NCI-H1436 treated with DMSO at 0.1 percent for 48 hours (cell line): ENCODE measurements at places on chromosomes 12 and 14.

- DNase-seq: no peak
These were observed 32.8 kb upstream of the CMKLR1 start for GRCh38 chr12:108371801-108372344.

- DNase-seq: no peak
These were observed 73.8 kb upstream of the RIN3 start for GRCh38 chr14:92439537-92440344.

DNA sequence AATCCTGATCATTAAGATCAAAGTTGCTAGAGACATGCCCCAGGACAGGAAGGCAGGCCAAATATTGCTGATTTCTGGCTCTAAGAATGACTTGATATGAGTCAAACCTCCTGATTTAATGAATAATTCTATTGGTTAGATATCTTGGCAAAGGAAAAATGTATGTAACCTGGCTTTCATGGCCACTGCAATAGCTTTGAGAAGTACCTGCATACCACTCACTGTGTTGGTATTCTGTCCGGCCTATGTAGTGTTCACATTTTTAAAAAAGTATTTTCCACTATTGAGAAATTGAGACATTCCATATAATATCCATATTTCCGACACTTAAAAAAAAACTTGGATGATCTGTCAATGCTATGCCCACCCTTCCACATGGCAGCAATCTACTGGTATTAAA, 283.1 kb upstream of the SOX5 start:
- DNase-seq: no peak

DNA sequence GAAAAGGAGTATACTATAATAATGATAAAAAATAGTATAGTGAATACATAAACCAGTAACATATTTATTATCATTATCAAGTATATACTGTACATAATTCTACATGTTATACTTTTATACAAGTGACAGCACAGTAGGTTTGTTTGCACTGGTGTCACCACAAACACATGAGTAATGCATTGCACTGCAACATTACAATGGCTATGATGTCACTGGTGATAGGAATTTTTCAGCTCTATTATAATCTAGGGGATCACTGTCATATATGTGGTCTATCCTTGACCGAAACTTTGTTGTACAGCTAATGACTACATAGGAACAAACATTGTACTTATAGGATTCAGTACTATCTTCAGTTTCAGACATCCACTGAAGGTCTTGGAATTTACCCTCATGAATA, 165.8 kb upstream of the SYT1 start:
- no peak for DNase-seq

- no peak for DNase-seq
These were observed 219.9 kb downstream of the PPM1H start for GRCh38 chr12:62714774-62715721.
